ENCODE measurements at places on chromosomes 3 and 15.

- DNase-seq, result peak; percentile 47
Measured at GRCh38 chr3:110814170-110815007, 257.2 kb upstream of the NECTIN3 start.

GRCh38 chr3:43810797-43811196 is 120.1 kb downstream of the ABHD5 start:
- no peak for DNase-seq

DNA sequence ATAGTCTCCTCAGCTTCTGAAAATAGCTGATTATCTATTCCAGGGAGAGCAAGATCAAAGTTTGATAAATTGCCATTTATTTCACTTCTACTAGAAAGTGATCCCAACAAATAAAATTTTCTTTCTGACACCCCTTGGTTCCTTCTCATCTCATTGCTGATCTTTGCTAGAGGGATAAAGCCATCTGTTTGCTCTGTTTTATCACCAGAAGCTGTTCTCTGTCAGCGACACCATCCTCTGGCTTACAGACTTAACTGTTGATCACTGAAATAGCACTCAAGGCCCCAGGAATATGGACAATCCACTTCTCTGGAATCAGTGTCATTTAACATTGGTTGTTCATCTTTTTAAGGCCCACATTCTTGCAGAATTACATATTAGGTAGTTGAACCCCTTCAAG is 219.0 kb downstream of the LSAMP start:
- DNase-seq, result no peak

DNA sequence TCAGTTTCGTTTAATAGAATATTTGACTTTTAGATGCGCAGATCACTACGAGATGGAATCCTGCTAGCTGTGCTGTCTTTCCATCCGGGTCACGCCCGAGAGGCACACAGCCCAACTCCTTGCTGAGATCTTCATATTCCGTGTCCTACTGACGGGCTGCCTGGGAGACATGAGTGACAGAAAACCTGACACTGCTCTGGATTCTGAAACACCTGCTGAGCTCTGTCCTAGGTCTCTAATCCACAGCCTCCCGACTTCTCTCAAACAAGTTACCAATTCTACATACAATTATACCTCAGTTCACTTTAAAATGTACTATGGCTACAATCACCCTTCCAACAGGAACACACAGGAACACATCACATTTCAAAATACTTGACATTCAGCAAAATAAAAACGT is 27.2 kb downstream of the TFRC start:
- DNase-seq, result no peak

DNA sequence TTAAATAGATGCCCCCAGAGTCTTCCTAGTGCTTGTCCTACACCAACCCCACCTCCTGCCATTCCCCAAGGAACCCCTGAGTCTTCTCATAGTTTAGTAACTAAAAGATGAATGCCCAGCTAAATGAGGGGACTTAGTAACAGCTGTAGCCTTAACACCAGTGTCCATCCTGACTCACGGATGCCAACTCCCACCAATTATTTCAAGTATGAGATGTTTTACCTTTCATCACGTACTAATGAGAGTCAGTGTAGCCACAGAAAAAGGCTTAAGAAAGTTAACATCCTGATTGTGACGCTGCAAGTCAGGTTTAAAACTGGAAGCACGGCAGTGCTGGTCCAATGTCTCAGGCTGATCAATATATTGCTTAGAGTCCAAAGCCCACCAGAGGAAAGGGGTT is 109.9 kb downstream of the FMN1 start:
- no peak for DNase-seq

GRCh38 chr3:161274691-161275298 is 53.7 kb downstream of the NMD3 start:
- peak; percentile 65 for DNase-seq

DNA sequence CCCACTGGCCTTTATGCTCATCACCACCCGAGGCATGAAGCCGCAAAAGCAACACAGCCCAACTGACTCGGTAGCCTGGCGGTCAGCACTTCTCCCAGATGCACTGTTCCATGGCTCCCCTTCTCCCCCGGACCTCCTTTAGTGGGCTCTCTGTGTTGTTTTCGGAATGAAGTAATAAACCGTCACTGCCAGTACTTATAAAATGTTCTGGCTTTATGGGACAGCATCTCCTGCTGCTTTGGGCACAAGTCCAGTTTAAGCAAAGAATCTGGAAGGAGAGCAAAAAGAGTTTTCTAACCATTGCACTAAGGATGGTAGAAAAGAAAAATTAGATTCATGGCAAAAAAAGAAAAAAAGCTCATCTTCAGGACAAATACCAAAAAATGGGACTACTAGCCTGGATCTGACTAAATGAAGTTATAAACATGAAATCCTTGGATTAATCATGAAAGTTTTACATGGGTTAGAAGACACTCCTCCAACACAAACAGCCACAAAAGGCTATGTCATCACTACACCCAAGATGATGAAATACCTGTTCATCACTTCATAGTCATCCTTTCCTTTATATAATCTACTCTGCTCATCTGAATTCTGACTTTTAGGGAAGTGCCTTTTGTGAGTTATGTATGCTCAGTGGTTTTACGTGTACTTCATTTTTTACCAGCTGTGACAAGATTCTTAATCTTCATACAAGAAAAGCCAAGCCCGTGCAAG is 89.5 kb upstream of the UBE2E2 start:
- DNase-seq, result no peak

DNA sequence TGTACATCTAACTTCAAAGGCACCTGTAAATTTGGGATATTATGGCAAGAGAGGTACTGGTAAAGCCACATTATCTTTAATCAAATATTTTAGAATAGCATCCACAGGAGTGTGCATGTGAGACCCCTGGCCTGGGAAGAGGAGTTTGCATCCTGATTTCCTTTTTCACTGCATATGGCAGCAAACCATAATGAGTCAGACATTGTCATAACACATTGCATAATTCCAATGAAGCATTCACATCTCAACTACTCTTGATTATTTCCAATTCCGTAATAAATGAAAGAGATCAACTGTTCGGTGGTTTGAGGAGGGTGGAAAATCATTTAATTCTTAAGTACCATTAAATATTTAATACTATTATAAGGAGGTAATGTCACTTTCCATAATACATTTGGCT is 215.0 kb downstream of the MECOM start:
- DNase-seq, result no peak

Data from activated CD4-positive, alpha-beta T cell treated with anti-CD3 and anti-CD28 coated beads for 48 hours (primary cell).